Esophagus squamous epithelium (tissue), 5 donors: ENCODE measurements at places on chromosomes 16 and 17.

DNA sequence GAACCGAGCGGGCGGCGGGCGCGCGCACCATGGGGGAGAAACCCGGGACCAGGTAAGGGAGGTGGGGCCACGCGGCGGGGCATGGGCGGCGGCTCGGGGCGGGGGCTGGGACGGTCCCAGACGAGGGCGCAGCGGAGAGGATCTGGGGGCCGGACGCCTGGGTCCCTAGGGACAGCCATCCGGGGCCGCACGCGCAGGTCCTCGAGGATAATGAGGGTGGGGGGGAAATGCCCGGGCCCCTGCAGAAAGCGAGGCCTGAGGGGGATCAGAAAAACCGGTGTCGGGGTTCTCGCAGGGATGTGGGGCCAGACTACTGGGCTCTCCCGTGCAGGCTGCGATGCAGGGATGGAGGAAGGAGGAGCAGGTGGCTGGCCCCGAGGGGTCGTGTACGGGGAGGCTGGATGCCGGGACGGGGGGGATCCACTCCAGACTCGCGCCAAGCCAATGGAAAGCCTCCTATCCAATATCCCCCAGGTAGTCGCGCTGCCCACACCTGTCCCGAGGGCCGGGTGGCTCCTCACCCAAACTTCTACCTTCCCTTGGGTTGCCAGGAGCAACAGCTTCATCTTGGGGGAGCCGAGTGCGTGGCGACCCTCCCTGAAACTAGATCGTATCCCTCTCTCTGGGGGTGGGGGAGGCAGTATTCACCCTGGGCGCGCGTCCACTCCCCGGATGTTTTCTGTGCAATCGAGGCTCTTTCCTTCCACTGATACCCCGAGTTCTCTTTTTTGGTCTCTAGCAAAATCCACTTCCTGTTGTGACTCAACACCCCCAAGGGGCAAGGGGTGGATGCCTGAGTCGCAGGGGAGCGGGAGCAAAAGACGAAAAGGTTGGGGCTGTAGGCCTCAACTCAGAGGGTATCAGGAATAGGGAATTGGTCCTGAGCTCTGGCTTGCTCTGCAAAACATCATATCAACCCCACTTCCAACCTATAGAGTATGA, 532 bp downstream of the ARRB2 start:
- DNase-seq = no peak

DNA sequence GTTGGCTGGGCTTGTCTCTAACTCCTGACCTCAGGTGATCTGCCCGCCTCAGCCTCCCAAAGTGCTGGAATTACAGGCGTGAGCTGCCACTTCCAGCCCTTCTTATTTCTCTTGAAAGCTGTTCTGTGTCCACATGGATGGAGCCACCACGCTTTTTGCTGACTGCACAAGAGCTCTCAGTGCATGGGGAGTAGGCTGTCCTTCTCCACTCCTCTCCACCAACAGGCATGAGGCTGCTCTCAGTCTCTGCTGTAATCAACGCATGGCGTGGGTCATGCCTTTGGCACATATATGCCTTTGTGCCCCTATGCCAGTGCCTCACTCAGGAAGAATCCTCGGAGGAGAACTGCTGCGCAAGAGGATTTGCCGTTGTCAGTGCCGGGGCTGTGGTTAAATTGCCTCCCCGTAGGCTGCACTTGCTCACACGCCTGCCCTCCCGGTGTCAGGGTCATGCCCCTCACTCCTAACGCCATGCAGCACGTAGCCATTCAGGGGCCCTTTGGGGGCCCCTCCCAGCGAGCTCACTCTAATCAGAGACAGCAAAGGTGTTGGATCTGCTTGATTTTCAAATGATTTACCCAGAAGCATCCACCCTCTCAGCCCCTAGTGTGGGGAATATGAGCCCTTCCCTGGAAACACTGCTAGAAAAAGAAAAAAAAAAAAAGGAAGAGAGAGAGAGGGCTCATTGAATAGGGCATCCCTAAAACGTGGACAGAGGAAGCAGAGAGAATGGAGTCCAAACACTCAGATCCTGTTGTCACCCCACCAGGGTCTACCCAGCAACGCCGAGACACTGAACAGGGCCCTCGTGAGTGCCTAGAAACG, 47.5 kb upstream of the ZCCHC14 start:
- no peak for DNase-seq

GRCh38 chr17:63929860-63930766, 2.0 kb downstream of the CD79B start:
- no peak for DNase-seq

DNA sequence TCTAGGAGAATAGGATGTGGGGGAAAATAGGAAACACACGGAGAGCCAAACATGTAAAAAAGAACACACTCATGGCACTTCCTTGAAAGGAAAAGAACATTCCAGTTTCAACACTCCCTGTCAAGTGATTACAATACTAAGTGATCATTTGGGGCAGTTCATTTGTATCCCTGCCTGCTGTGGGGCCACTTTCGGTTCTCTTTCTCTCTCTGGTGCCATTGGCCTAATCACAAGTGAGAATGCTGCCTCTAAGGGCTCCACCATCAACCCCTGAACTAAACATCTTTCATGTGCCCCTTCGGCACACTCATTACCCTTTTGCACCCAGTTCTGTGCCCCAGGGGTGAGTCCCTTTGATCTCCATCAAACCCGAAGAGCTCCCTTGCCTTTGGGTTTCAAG, 197.3 kb downstream of the CEP112 start:
- DNase-seq = no peak

GRCh38 chr17:58741121-58741625, 14.5 kb upstream of the PPM1E start:
- no peak for DNase-seq

DNA sequence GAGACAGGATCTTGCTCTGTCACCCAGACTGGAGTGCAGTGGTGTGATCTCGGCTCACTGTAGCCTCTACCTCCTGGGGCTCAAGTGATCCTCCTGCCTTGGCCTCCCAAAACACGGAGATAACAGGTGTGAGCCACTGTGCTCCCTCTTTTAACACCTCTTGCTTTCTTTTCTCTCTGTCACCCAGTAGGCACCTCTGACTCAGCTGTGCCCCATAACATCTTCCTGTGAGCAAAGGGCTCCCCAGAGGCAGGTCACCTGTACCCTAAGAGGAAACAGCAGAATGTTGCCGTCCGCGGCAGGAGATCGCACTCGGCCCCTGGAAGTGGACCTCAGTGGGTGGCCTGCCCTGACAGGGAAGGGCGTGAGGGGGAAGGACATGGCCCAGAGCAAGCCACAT, 918 bp upstream of the NLRC3 start:
- DNase-seq = no peak

- DNase-seq = no peak
Measured at GRCh38 chr16:68704232-68704867, 32.7 kb upstream of the CDH1 start.
